Activated CD4-positive, alpha-beta T cell treated with anti-CD3 and anti-CD28 coated beads, Interleukin-2, amount 10 ng/mL, durations not matched to agents 7 days and 5 days (primary cell): ENCODE measurements at places on chromosomes 2 and 18.

- no peak for DNase-seq
Observed at GRCh38 chr2:193240752-193241151, 1046.0 kb upstream of the TMEFF2 start.

- no peak for DNase-seq
Observed at GRCh38 chr2:49255409-49255971, 101.2 kb upstream of the FSHR start.

DNA sequence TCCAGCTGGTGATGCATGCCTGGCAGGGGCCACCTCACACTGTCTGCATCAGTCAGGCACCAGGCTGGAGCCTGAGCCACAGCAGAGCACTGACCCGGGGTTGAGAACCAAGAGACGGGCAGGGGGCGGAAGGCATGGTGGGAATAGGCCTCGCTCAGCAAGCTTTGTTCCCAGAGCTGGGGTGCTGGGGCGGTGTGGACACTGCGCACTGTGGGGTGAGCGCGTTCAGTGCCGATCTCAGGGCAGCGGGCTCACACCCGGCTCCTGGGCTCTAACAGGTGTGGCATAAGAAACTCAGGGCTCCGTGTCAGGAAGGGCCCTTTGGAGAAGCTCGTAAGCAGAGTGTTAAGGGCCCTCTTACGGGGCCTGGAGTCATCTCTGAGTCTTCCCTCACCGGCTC is 15.7 kb downstream of the SH3RF3 start:
- DNase-seq: no peak

DNA sequence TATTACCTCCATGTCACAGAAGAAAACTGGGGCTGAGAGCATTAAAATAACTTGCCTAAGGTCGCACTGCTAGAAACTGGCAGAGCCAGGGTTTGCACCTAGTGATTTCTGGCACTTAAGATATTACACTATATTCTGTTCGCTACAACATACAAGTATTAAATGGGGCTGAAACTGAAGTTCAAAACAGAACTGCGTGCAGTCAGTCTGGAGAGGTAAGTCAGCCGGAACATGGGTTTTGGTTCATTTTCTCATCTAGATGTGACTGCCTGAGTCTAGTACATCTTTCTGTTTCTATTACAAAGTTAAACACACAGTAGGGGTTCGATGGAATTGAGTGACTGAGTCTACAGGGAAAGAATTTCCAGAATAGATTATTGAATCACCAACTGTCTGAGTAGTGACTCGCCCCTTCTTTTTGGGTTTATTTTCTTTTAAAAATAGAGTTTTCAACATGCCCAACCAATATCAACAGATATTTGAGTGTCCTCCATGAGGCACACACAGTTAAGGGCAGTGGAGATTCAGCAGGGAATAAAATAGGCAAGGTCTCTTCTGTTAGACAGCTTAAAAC is 150.8 kb downstream of the RNF152 start:
- no peak for DNase-seq

DNA sequence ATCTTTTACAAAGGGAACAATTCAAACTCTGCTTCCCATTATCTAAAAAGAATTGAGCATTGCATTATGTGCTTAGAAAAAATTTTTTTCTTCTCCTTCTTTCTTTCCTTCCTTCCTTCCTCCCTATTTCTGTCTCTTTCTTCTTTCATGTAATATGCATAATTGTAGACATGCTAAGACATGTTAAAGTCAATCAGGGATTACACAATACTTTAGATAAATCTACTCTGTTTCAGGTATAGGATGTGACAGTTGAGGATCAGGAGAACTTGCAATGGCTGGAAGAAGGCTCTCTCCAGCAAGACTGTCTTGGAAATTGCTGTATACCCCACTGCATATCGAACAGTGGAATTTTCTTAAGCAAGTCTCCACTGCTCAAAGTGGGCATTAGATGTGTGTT is 9.0 kb upstream of the SPAG16 start:
- no peak for DNase-seq

DNA sequence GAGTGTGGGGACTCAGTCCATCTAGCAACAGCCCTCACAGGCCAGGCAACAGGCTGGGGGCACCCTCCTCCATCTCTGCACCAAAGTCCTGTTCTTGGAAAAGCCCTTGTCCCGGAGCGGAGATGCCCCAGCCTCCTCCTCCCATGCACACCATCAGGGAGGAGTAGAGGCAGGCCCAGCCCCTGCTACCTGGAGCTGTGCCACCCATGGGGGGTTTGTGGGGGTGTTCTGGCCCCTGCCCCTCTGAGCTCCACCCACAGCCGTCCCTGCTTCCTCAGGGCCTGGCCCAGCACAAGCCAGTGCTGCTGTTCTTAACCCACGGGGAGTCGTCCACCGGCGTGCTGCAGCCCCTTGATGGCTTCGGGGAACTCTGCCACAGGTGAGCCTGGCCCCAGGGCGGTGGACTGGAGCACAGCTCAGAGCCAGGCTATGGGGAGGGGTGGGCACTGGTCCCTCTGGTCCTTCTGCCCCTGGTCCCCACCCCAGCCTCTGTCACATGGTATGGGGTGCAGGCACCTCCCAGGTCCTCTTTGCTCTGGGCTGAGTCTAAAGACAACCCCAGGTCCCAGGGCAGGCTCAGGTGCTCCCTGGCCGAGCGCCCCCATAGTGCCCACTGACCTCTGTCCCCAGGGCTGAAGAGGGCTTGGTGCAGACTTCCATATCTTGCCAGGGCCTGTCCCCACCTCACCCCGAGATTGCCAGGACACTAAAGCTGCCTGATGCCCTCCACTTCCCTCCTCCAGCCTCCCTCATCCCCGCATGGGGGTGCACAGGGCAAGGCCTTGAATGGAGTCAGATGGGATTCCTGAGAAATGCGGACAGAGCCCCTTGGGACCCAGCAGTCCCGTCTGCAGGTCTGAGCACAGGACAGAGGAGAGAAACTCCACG is 2.7 kb downstream of the AGXT start:
- DNase-seq: no peak

GRCh38 chr2:95039363-95039762 is 13.9 kb downstream of the MAL start:
- no peak for DNase-seq

GRCh38 chr2:230335461-230335863 is 8.5 kb downstream of the SP140L start:
- no peak for DNase-seq

- DNase-seq: no peak
Observed at GRCh38 chr18:79939096-79939495, 12.4 kb downstream of the SLC66A2 start.

- no peak for DNase-seq
Observed at GRCh38 chr2:60439219-60439974, 114.1 kb downstream of the BCL11A start.

DNA sequence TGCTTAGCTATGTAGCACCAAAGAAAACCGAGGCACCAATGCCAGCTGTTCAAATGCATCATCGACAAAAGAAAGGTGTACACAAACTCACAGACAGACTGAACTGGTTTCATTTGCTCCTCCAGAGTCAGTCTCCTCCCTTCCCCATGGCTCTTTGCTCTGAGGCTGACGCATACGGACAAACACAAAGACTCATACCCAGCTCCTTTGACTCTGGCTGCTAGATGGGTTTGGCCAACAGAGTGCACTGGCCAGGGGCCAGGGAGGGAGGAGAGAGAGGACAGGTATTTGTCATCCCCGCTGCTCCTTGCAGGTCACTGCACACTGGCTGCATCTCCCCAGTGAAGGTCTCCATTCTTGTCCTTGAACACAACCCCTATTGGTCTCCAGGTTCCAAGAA is 40.7 kb downstream of the DNER start:
- DNase-seq: no peak

- no peak for DNase-seq
Observed at GRCh38 chr2:197113275-197113711, 186.8 kb upstream of the PGAP1 start.

DNA sequence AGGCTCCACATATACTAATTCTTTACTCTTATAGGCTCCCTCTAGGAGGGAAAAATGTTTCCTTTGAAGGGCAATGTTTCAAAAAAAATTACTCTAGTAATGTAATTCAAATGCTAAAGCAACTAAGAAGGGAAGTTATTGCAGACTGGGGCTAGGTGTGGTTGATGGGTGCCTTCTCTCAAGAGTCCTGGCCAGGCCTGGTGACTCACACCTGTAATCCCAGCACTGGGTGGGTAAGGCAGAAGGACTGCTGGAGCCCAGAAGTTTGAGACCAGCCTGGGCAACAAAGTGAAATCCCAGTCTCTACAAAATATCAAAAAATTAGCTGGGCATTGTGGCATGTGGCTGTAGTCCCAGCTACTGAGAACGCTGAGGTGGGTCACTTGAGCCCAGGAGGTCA is 31.2 kb upstream of the CDKL4 start:
- no peak for DNase-seq

DNA sequence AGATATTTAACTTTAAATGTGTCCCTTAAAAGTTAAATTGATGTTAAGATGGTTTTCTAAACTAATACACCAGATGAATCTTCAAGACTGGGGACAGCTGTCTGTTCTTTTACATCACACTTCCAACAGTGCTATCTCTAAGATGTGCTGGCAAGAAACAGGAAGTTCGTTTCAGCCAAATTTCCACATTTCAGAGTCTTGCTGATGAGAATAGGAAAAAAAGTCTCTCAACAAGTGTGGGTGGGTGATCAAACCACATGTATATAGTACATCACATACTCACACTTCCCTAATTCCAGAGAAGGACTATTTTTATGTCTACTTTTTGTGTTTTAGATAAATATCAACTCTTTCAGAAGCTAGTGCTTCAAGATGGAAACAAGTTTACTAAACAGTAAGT is 1712.8 kb upstream of the TMEFF2 start:
- DNase-seq: no peak

DNA sequence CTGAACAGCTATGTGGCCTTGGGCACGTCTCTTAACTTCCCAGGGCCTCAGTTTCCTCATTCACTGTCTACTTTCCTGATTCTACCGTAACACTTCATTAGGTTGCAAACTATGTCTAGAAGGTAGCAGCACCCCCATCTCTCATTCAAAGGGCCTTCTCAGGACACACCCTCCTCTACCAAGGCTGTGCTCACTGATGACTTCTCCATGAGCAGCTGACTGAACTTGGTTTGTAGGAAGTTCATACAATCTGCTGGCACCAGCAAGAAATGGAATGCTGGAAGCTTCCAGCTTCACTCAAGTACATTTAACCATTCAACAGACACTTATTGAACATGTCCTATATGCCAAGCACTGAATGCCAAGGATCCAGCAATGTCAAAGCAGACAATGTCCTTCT is 250.8 kb upstream of the CTAGE1 start:
- DNase-seq: no peak
